Ovary (tissue), 10 donors: ENCODE measurements at places on chromosomes 2 and 18. TPM values are rescaled to one million over a fixed set of nuclear protein-coding genes. Genes with fewer than 3 reads are reported as not detected.

The CENPA gene
- total RNA-seq = not detected

The FMNL2 gene
- total RNA-seq = 38.6 TPM

The CRYGC gene
- total RNA-seq = not detected

The FAP gene
- 5.9 TPM for total RNA-seq

The CD8B2 gene
- not detected for total RNA-seq

The LHCGR gene
- 1.7 TPM for total RNA-seq
